Left hindlimb (tissue), 1 donor: ENCODE measurements at places on chromosomes 4 and X.

GRCh38 chr4:95066050-95066449, 308.3 kb downstream of the BMPR1B start:
- no peak for DNase-seq

- DNase-seq = no peak
These were observed 136.9 kb downstream of the ASMT start for GRCh38 chrX:1751781-1752180.

DNA sequence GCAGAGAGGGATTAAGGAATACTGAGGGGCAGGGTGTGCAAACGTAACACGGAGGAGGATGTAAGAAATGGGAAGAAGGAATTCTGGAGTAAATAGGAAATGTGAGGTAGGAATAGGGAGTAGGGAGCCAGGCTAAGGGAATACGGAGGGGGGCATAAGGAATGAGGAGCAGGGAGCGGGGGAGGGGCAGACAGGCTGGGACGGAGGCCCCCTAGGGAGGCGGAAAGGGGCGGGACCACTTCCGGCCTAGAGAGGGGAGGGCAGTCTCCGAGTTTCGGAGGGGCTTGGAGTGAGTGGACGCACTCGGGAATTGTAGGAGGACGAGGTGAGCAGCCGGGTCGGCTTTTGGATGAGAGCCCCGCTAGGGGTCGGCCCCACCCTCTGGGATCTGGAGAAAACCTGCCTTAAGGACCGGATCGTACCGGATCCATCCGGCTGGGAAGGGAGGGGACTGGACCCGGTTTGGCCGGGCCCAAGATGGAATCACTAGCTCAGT, 612 bp downstream of the MAGED2 start:
- DNase-seq = peak; percentile 88

DNA sequence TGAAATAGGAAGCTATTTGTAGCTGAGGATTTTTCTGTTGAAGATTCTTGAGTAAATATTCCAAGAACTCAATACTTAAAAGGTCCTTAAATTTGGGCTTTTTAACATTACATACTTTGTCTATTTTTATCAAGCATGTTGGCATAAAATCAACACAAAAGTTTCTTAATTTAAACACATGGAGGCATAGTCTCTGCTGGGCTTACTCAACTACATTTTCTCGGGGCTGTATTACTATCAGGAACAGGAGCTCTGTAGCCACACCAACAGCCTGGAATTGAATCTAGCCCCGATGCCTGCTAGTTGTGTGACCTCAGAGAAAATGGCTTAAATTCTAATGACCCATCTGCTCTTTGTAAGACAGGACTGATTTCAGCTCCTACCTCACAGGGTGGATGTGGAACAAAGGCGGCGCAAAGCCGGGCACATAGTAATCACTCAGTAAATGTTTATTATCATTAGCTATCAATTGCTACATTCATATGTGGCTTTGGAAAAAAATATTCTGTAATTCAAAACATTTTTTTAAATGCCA, 207.0 kb downstream of the NSUN7 start:
- DNase-seq = no peak

- no peak for DNase-seq
These were observed 10.5 kb downstream of the TBC1D14 start for GRCh38 chr4:6920171-6920570.

DNA sequence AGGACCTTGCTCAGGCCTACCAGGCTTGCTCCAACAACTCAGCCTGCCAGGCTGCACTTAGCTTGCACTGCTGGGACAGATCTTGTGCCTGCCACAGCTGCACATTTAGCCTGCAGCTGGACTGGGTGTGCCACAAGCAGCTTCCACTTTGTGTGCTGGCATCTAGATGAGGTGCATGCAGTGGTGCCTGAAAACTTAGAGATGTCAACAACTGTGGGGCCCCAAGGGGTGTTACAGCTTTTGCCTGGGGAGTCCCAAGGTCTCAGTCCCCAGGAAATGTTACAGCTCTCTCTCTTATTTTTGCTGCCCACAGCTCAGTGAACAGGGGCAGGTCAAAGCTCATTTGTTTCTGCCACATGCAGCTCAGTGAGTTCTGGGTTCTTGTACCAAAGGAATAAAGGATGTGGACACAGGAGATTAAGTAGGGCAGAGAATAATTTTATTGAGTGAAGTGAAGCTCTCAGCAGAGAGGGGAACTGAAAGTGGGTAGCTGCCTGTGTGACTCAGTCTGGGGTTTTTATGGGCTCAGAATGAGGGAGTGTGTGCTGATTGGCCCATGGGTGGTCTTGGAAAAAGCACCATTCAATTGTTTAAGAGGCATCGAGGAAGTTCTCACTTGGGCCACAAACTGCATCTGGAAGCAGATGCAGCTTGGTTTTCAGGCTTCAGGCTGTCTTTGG, 828.3 kb downstream of the TECRL start:
- no peak for DNase-seq

- no peak for DNase-seq
These were observed 48.8 kb downstream of the DKK2 start for GRCh38 chr4:106987311-106987710.

GRCh38 chr4:187656959-187657358, 338.6 kb upstream of the ZFP42 start:
- no peak for DNase-seq

GRCh38 chrX:103360916-103361315, 4.6 kb downstream of the TCEAL9 start:
- no peak for DNase-seq

DNA sequence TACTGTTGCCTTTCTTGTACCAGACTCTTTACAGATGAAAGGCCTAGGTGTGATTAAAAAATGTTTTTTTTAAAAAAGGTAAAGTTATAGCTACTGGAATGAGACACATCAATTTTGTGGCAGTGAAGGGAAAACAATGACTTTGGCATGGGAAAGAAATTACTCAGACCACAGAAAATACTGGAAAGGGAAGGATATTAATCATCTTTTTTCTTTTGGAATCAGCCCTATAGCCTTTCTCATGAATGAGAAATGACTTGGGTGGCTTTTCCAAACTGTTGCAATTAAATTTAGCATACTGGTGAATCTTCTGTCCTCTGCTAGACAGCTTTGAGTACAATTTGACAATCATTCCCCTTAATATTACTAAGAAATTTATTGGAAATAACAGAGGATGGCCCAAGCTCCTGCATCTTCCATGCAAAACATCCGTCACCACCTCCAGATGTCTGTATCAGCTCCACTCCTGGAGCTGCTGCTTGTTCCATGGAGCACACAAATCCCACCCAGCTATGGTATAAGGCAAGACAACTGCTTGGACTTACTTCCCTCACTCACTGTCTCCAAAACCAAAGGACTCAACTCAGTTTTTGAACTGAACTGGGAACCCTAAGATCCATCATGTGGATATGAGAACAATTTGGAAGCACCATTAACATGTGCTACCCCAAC, 97.6 kb upstream of the ARSJ start:
- no peak for DNase-seq

- DNase-seq = no peak
These were observed 63.6 kb downstream of the KIF4A start for GRCh38 chrX:70353514-70353913.

GRCh38 chrX:108298165-108298602, 140.0 kb downstream of the COL4A6 start:
- no peak for DNase-seq

DNA sequence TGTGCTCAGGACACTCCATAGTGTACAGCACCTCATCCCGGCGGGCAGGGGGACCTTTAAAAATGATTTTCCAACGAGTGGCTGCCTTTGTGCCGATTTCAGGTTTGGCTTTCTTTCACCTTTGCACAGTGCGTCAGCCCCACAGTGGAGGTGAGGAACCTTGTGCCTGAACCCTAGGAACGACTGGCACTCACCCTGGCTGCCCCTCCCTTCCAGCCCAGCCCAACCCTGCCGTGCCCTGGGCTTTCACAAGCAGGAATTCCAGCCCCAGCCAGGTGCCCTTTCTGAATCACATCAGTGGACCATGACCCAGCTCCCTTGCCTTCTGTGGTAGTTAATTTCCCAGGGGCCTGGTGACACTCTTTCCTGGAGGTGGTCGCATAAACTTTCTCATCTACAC, 1.3 kb downstream of the TMEM164 start:
- no peak for DNase-seq

- no peak for DNase-seq
These were observed 46.7 kb upstream of the IL2 start for GRCh38 chr4:122503214-122503613.

- DNase-seq = no peak
These were observed 203.4 kb downstream of the ZNF674 start for GRCh38 chrX:46341767-46342322.

DNA sequence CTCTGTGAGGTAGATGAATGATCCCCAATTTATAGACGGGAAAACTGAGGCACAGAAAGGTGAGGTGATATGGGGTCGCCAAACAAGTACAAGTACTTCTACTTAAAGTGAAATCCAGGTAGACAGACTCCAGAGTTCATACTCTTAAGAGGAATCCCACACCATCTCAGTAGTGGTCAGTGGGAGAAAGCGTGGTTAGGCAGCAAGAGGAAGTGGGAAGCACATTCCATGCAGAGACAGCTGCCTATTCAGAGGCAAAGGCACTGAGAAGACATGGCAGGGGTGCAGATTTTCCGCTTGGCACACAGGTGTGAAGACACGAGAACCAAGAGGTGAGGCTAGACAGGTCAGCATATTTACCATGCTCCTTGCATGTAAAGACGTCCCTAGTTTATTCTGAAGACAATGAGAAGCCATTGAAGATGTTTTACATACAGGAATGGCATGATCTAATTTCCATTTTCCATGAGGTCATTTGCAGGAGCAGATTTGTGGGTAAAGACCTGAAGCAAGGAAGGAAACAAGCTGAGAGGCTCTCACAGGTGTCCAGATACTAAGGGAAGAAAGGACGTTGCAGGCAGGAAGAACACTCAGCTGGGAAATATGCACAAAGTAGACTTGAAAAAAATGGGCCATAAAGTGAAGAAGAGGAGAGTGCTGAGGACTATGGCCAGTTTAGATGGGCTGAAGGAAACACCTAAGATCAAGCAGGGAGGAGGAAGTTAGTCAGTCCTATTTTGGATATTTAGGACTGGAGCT, 17.3 kb upstream of the CLNK start:
- DNase-seq = no peak

DNA sequence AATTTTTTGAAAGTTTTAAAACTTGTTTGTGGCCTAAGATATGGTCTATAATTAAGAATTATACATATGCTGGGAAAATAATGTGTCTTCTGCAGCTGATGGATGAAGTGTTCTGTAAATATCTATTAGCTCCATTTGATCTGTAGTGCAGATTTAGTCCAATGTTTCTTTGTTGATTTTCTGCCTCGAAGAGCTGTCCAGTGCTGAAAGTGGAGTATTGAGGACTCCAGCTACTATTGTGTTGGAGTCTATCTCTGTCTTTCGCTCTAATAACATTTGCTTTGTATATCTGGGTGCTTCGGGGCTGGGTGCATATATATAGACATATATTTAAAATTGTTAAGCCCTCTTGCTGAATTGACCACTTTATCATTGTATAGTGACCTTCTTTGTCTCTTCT, 2127.3 kb downstream of the PCDH7 start:
- no peak for DNase-seq

DNA sequence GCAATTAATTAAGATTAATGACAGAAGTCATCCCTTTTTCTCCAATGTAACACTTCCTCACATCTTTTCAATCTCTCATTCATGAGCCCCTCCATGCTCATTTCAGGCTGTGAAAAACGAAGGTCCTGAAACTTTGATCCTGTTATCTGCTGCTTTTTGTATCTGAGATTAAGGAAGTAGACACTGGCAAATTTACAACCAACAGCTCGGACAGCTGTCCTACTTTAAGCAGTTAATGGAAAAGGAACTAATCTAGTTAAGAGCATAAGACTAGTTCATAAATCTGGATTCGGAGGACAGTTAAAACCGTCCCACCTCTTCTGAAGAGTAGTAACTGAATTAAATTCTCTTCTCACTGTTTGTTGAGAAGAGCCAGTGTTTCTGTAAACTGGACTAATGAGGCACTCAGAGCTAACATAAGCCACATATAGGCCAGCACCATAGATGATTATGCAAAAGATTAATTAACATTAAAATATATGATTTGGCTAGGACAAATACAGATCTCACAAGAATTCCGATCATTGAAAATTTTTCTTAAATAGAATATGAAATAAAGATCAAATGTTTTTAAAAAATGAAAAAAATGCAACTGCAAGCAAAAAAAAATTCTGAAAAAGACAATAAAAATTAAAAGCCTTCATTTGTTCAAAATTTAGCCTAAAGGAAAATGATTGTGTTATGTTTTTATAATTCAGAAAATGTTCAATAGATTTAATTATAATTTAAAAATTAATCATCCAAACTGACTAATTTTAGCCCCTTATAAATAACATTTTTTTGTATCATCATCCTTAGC, 114.4 kb downstream of the ANTXR2 start:
- no peak for DNase-seq

- DNase-seq = no peak
These were observed 317.5 kb upstream of the AGA start for GRCh38 chr4:177759729-177760128.

DNA sequence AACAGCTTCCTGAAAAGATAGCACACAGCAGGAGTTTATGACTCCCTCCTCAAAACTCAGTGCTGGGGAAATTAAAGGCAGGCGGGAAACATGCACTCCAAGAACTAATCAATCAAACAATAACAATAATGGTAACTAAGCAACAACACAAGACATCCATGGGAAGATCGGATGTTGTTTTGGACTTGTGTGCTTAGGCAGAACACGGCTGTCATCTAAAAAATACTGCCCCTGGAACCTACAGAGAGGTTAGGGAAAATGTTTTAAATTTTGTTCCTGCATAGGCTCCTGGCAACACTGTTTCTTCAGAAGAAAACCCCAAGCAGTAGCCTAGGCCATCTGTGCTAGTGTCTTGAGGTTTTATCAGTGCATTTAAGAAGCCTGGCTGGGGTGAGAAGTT, 1378.2 kb downstream of the STIM2 start:
- DNase-seq = no peak

GRCh38 chr4:145734576-145735346, 54.8 kb downstream of the C4orf51 start:
- peak; percentile 68 for DNase-seq

DNA sequence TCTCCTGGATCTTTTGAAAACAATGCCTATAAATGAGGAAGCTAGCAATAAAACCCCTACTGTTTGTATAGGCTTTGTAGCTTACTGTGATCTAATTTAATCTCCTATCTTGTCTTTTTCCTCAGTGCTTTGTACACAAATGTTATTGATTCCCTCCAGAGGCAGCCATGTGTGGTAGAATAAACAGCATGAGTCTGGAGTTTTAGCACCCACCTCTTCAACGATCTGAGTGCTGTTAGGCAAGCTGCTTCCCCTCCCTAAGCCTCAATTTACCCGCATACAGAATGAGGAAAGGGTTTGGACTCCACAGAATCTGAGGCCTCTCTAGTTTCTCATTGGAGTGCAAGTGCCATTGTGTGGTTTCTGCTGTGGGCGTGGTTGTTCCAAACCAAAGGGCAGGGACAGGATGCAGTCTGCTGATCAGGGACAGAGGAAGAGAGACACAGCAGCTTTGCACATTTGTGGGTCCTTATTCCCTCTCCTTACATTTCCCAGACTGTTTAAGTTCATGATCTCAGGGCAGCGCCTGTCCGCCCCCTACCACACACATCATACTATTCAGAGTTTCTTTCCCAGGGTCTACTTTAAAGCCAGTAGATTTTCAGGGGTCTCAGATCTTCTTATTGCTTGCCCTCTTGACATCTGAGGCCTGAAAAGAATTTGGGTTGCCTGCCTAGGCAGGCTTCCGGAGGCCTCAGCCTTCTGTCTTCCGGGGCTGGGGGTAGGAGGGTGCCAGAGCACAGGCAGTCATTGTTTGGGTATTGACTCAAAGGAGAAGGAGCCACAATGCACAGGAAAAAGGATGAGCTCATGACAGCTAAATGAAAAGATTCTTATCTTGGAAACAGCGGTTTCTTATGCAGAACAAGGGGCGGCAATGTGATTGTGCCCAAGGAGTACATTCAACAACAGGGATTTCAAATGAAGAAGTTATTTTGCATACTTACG, 114.9 kb upstream of the TEX13D start:
- DNase-seq = no peak

- no peak for DNase-seq
These were observed 70.1 kb downstream of the PJA1 start for GRCh38 chrX:69094977-69095669.
